Renal cortex interstitium (tissue), 15 donors: ENCODE measurements at places on chromosomes 12 and 14. TPM values are rescaled to one million over a fixed set of nuclear protein-coding genes. Genes with fewer than 3 reads are reported as not detected.
A peak's percentile ranks its signal among the peaks of the same experiment; 100 is the strongest.

Gene CLEC9A
- 0.38 TPM for polyA plus RNA-seq

GRCh38 chr12:66197495-66197921 is 8.5 kb downstream of the IRAK3 start:
- no peak for DNase-seq

Gene CLEC4D
- 0.58 TPM for polyA plus RNA-seq

GRCh38 chr14:67999290-67999689 is 179.7 kb downstream of the RAD51B start:
- DNase-seq, result no peak

Gene NUAK1
- 9.6 TPM for polyA plus RNA-seq

DNA sequence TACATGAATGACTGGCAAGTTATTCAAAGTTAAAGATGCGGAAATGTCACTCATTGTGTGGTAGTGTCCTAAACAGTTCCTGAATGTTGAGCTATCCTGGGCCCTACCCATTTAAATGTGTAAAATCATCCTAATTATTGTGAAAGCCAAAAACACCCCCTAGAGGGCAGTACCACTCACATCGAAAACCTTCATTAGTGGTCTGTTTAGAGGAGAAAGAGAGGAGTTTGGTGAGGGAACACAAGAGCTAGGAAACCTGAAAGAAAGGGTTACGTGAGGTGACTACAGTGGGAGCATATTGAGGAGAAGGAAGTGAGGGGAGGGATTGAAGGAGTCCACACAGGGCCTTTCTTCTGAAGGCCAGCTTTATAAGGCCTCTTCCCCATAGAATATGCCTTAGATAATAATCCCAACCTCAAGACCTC is 2.5 kb upstream of the TEP1 start:
- peak; percentile 31 for DNase-seq

Gene ERBB3
- polyA plus RNA-seq, result 73.5 TPM

DNA sequence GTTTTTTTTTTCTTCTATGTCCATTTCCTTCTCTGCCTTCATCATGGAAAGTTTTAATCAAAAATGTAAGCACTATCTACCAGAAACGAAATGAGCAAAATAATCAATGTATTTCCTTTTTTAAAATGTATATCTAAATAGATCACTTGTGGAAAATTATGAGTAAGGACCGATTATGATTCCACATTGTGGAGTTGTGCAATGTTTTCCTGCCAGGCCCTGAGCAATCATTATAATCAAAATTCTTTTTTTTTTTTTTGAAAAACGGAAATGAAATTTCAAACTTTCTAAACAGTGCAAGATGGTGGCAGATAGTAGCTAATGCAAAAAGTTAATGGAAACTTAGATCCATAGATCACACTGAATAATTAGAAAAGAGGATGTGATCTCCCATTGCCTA is 1074.6 kb upstream of the TMEM132C start:
- no peak for DNase-seq

GRCh38 chr14:56394826-56395530 is 184.6 kb upstream of the TMEM260 start:
- DNase-seq, result no peak

DNA sequence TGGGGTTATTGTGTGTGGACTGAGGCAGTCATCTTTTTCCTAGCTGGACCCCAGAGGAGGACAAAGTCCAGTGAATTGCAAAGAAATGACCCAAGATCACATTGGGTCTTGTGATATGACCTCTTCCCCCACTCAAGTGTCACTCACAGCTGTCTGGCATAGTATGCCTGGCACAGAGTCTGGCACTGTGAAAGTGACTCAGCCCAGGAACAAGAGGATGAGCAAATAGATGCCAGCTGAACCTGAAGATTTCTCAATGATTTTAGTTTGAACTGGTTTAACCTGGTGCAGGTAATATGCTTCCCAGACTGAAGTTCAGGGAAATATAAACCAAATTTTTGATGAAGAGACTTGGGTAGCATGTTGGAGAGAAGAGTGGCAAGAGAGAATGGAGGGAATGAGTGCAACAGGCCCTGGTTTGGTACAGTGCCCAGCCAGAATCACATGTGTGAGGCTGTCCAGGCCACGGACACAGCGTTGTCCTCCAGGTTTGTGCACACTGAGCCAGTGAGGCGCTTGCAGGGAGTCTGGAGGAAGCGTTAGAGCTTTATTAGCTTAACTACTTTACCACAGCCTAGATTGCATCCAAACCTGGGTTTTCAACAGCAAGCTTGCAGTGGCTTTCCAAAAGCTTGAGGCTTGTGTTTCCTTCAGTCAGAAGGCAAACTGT is 332.9 kb downstream of the NUAK1 start:
- no peak for DNase-seq

GRCh38 chr12:106861984-106862916 is 87.8 kb downstream of the RIC8B start:
- DNase-seq, result no peak

Gene SLC5A8
- 28.2 TPM for polyA plus RNA-seq

GRCh38 chr12:115375186-115375991 is 691.4 kb upstream of the TBX3 start:
- DNase-seq, result no peak

Gene AMDHD1
- polyA plus RNA-seq, result 1.9 TPM

Gene BCL11B
- polyA plus RNA-seq, result 2.4 TPM

DNA sequence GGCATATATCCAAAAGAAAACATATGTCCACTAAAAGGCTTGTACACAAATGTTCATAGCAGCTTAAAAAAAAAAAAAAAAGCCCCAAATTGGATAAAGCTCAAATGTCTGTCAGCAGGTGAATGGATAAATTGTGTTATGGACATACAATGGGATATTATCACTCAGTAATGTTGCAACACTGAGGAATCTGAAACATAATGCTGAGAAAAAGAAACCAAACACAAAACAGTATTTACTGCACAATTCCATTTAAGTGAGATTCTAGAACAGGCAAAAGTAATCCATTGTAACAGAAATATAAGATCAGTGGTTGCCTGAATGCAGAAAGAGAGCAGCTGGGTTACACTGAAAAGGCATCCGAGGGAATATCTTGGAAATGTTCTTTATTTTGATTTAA is 117.9 kb downstream of the SLC15A5 start:
- DNase-seq, result no peak

GRCh38 chr12:113054948-113055486 is 1.5 kb upstream of the DTX1 start:
- DNase-seq, result no peak

Gene TCL1B
- polyA plus RNA-seq, result 0.30 TPM

GRCh38 chr12:43052441-43052840 is 462.9 kb upstream of the PRICKLE1 start:
- no peak for DNase-seq

Gene ADAMTS20
- 1.1 TPM for polyA plus RNA-seq

GRCh38 chr14:32478050-32478449 is 149.0 kb downstream of the AKAP6 start:
- DNase-seq, result no peak

DNA sequence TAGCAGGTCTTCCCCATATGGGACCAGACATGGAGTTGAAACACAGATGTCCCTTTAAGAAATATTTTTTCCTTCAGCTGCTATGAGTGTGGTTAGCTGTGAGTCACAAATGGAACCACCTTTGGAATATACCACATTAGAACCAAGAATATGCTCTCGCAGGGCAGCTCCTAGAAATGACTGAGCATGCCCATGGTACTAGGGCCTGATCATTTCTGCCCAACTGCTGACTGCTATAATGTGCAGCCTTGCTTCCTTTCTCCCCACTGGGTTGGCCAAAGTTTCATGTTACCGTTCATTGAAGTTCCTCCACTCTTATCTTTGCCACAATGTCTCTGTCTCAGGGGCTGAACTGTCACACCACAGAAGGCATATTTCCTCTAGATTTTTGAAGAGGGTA is 1074.6 kb downstream of the FLRT2 start:
- DNase-seq, result no peak

DNA sequence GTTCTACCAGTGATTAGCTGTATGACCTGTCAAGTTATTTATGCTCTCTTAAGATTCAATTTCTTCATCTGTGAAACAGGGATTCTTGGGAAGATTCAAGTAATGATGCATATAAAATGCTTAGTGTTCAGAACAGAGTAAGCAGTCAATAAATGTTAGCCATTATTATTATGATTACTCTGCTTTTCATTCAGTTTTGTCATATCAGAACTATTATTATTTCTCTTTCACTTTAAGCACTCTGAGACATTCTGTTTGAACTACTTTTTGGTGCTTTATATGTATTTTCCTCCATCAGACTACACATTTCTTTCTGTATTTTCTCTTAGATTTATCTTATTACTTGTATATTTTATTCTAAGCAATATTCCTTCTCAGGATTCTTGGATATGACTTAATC is 81.2 kb downstream of the CFAP54 start:
- no peak for DNase-seq

GRCh38 chr12:54439521-54440255 is 20.6 kb upstream of the ITGA5 start:
- DNase-seq, result no peak

DNA sequence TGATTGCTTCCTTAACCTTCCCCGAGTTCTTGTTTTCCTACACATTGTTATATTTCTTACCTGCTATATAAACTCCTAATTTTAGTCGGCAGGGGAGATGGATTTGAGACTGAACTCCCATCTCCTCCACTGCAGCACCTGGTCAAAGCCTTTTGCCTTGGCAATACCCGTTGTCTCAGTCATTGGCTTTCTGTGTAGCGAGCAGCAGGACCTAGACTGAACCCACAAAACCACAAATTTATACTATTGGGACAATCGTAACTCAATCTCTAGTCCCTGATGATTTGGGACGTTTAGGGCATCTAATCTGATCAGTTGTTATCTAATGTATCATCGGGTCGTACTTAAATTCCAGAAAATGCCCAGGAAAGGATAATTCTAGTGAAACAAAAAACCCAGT is 37.8 kb upstream of the BAZ1A start:
- no peak for DNase-seq

Gene DEGS2
- 7.7 TPM for polyA plus RNA-seq

Gene AKAP5
- polyA plus RNA-seq, result 8.1 TPM

GRCh38 chr12:26331960-26332359 is 136.6 kb downstream of the SSPN start:
- no peak for DNase-seq

GRCh38 chr12:105850103-105850968 is 288.4 kb downstream of the NUAK1 start:
- DNase-seq, result no peak
